ENCODE measurements at places on chromosomes 12 and 14.
A peak's percentile ranks its signal among the peaks of the same experiment; 100 is the strongest.

GRCh38 chr12:49541911-49542505 is 3.2 kb downstream of the KCNH3 start:
- no peaks in the 10 kb centered on the region for H3K36me3 ChIP-seq
- peaks cover 37% of the 10 kb centered on the region for H3K27me3 ChIP-seq
- H3K4me1 ChIP-seq: no peaks in the 10 kb centered on the region
- no peak for DNase-seq
- no peak overlapping the region for H3K27ac ChIP-seq

DNA sequence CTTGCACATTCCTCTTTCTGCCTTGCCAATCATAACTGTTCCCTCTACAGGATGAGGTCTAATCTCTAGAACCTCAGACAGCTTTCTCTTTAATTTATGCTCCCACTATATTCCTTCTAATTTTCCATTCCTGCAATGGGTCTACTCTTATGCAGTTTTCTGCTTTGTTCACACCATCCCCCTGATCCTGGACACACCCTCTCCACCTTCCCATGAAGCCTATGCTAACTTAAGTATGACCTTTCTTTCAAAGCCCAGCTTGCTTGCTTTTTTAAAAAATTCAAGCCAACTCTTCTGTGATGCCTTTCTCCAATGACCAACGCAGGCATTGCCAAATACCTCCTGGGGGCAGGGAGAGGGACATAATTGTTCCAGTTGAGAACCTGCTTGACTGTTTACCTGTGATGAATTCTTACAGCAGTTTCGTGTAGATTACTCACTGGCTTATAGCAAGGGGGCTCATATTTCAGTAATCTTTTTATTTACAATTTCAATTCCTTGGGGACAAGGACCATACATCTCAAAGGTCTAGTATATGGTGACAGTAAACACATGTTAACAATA is 7.8 kb downstream of the SLC38A1 start:
- no peak for DNase-seq
- no peaks in the 10 kb centered on the region for H3K27me3 ChIP-seq
- H3K36me3 ChIP-seq: no peaks in the 10 kb centered on the region
- H3K4me1 ChIP-seq: peaks cover 24% of the 10 kb centered on the region

GRCh38 chr14:38762426-38762825 is 340.6 kb downstream of the SEC23A start:
- DNase-seq: no peak
- no peaks in the 10 kb centered on the region for H3K36me3 ChIP-seq
- no peak overlapping the region for H3K27ac ChIP-seq

- H3K27ac ChIP-seq: no peak overlapping the region
- DNase-seq: no peak
- H3K27me3 ChIP-seq: no peaks in the 10 kb centered on the region
- H3K4me3 ChIP-seq: no peak overlapping the region
- no peaks in the 10 kb centered on the region for H3K36me3 ChIP-seq
- no peaks in the 10 kb centered on the region for H3K4me1 ChIP-seq
These were observed 579.4 kb downstream of the ALG10 start for GRCh38 chr12:34601689-34602088.

- H3K27ac ChIP-seq: no peak overlapping the region
- no peaks in the 10 kb centered on the region for H3K27me3 ChIP-seq
- no peaks in the 10 kb centered on the region for H3K36me3 ChIP-seq
- H3K4me1 ChIP-seq: peaks cover 13% of the 10 kb centered on the region
These were observed 15.0 kb upstream of the ORAI1 start for GRCh38 chr12:121611306-121611705.

DNA sequence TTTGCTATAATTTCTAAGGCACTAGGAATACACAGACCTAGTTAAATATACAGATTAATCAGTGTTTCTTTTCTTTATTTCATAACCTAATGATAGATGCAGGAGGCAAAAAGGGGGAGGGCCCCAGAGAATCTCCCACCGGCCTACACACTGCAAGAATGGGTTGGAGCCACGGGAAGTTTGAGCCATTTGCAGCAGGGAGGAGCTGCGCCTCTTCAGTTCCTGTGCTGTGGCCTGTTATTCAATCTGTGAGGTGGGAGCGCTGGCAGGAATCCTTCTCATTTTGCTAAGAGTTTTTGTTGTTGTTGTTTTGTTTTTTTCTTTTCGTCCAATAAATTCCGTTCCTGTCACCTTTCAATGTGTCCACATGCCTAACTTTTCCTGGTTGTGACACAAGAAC is 251.3 kb upstream of the RPL10L start:
- H3K4me3 ChIP-seq: no peak overlapping the region
- no peak overlapping the region for H3K27ac ChIP-seq
- H3K27me3 ChIP-seq: no peaks in the 10 kb centered on the region
- DNase-seq: no peak
- H3K36me3 ChIP-seq: no peaks in the 10 kb centered on the region
- H3K4me1 ChIP-seq: no peaks in the 10 kb centered on the region

GRCh38 chr12:264269-264668 is 1.6 kb upstream of the SLC6A13 start:
- no peak for DNase-seq
- no peak overlapping the region for H3K4me3 ChIP-seq
- peaks cover 21% of the 10 kb centered on the region for H3K4me1 ChIP-seq
- no peaks in the 10 kb centered on the region for H3K36me3 ChIP-seq
- H3K27ac ChIP-seq: no peak overlapping the region

- DNase-seq: no peak
- no peak overlapping the region for H3K4me3 ChIP-seq
- no peaks in the 10 kb centered on the region for H3K27me3 ChIP-seq
- peaks cover 4% of the 10 kb centered on the region for H3K4me1 ChIP-seq
- H3K36me3 ChIP-seq: no peaks in the 10 kb centered on the region
- H3K27ac ChIP-seq: no peak overlapping the region
These were observed 86.1 kb downstream of the MGAT4C start for GRCh38 chr12:86170051-86170450.

- no peak overlapping the region for H3K27ac ChIP-seq
- DNase-seq: no peak
- H3K4me3 ChIP-seq: no peak overlapping the region
- no peaks in the 10 kb centered on the region for H3K27me3 ChIP-seq
- peaks cover 16% of the 10 kb centered on the region for H3K4me1 ChIP-seq
These were observed 56.6 kb downstream of the ZFYVE21 start for GRCh38 chr14:103772078-103772712.

- peak; percentile 41 for DNase-seq
- no peaks in the 10 kb centered on the region for H3K27me3 ChIP-seq
- no peaks in the 10 kb centered on the region for H3K4me1 ChIP-seq
- H3K27ac ChIP-seq: no peak overlapping the region
- no peaks in the 10 kb centered on the region for H3K36me3 ChIP-seq
These were observed 41.2 kb downstream of the BEGAIN start for GRCh38 chr14:100546051-100546443.

- H3K4me3 ChIP-seq: no peak overlapping the region
- H3K4me1 ChIP-seq: peaks cover 11% of the 10 kb centered on the region
- no peak for DNase-seq
- H3K27me3 ChIP-seq: no peaks in the 10 kb centered on the region
These were observed 109.6 kb downstream of the TTLL5 start for GRCh38 chr14:75770635-75771034.

GRCh38 chr12:39105111-39105510 is 199.7 kb upstream of the CPNE8 start:
- DNase-seq: no peak
- no peaks in the 10 kb centered on the region for H3K27me3 ChIP-seq
- no peaks in the 10 kb centered on the region for H3K4me1 ChIP-seq
- no peak overlapping the region for H3K4me3 ChIP-seq
- no peaks in the 10 kb centered on the region for H3K36me3 ChIP-seq

DNA sequence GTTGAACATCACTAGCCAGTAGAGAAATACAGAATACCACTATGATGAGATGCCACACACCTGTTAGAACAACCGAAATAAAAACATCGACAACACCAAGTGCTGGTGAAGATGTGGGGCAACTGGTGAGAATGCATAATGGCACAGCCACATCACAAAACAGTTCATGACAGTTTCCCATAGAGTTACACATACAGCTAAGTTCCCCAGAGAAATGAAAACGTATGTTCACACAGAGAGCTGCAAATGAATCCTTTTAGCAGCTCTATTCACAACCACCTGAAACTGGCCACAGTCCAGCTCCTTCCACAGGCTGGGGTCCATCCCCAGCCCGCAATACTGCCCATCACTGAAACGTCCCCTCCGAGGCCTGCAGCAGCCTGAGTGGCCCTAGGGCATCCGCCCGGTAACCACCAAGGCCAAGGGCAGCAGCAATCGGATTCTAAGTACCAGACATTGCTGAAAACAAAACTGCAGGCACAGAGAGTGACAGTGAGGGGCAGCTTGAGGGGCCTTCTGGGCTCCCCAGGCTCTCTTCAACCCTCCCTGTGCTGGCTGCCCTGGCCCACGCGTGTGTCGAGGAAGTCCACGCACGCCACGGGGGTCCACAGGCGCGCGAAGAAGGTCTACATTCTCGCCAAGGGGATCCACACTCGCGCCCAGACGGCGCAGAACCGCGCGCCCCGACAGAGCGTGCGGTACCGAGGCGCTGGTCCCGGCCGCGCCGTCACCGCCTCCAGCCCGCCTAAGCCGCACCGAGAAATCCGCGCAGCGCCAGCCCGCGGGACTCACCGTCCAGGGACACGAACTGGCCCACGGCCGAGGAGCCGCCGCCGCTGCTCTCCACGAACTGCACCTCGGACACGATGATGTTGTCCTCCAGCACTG is 903 bp downstream of the BRF1 start:
- H3K27me3 ChIP-seq: no peaks in the 10 kb centered on the region
- H3K36me3 ChIP-seq: no peaks in the 10 kb centered on the region
- peak overlapping the region; percentile 93 for H3K4me3 ChIP-seq
- peaks cover 12% of the 10 kb centered on the region for H3K4me1 ChIP-seq

DNA sequence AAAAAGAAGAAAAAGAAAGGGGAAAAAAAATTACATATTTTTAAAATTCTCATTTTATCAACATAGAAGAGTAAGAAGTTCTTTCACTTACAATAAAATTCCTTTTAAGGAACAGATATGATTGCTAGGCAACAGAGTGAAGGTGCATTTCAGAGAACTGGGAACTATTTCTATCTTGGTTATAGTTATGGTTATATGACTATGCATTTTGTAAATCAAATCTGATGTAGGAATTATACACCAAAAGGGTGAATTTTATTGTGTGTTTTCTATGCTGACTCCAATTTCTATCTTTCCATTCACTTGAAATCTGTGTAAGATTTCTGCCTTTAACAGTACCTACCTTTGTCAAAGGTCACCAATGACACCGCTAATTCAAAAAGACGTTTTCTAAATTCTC is 50.1 kb downstream of the HNRNPC start:
- no peak overlapping the region for H3K27ac ChIP-seq
- no peak for DNase-seq
- no peaks in the 10 kb centered on the region for H3K27me3 ChIP-seq
- H3K36me3 ChIP-seq: peaks cover 30% of the 10 kb centered on the region

- no peak overlapping the region for H3K4me3 ChIP-seq
- H3K27ac ChIP-seq: no peak overlapping the region
- no peaks in the 10 kb centered on the region for H3K27me3 ChIP-seq
- H3K4me1 ChIP-seq: no peaks in the 10 kb centered on the region
- no peak for DNase-seq
These were observed 337.3 kb upstream of the TMPO start for GRCh38 chr12:98178126-98178525.

GRCh38 chr14:52852810-52853521 is 61.6 kb upstream of the GNPNAT1 start:
- no peak for DNase-seq
- peak overlapping the region; percentile 55 for H3K27ac ChIP-seq
- no peaks in the 10 kb centered on the region for H3K27me3 ChIP-seq

DNA sequence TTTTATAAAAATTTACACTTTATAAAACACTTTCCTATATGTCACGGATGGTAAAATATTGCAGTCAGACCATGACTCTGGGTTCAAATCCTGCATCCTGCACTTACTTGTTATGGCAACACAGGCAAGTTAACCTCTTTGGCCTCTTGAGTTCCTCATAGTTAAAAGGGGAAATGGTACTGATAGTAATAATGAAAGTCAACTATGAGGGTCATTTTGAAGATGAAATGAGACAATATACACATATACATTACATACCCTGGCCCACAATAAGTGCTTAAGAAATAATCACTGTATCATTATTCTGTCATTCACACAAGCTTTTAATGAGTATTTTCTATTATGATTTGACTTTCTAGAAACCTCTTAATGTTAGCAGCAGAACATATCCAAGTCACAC is 64.4 kb downstream of the C12orf42 start:
- no peaks in the 10 kb centered on the region for H3K36me3 ChIP-seq
- H3K4me1 ChIP-seq: no peaks in the 10 kb centered on the region
- no peak overlapping the region for H3K27ac ChIP-seq

- H3K27me3 ChIP-seq: no peaks in the 10 kb centered on the region
- H3K4me3 ChIP-seq: no peak overlapping the region
- peak; percentile 83 for DNase-seq
- H3K36me3 ChIP-seq: no peaks in the 10 kb centered on the region
These were observed 23.7 kb upstream of the DHRS4 start for GRCh38 chr14:23929822-23930294.

- H3K27me3 ChIP-seq: no peaks in the 10 kb centered on the region
- no peak overlapping the region for H3K4me3 ChIP-seq
- H3K27ac ChIP-seq: no peak overlapping the region
- H3K36me3 ChIP-seq: no peaks in the 10 kb centered on the region
- no peaks in the 10 kb centered on the region for H3K4me1 ChIP-seq
These were observed 41.4 kb downstream of the COX16 start for GRCh38 chr14:70317969-70318634.

DNA sequence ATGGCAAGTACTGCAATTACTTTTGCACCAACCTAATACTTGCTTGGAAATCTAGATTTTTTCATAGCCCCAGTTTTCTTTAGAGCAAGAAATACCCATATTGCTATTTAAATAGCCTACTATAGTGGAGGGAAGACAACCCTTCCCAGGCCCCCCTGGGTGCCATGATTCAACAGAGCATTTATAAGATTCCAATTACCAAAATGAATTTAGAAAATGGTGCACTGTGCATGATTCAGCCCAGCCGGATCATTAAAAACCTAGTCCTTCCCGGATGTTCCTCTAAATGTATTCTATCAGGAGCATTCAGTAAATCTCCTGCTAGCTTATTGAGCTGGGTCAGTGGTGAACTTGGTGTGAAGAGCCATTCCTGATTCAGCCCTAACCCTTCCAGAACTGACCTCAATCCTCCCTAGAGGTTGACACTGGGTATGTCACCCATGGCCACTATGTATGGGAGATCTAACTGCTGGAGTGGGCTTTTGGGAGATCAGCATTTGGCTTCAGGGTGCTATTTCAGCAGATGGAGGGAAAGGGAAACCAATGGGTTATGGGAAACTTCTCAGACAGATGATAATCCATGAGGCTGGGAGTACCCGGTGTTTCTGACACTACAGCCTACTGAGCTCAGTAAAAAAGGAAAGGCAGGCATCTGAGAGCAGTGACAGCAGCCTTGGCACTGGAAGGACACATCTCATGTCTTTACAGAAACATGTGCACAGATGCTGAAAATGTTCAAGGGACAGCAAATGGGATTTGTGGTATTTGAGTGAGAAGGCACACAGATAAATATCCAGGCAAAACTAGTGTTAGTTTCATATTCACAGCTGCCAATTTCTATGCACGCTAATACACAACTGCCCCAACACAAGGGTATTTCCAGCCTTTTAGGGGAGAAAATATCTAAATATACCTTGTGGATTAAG is 258.9 kb downstream of the DPF3 start:
- no peak overlapping the region for H3K4me3 ChIP-seq
- H3K36me3 ChIP-seq: no peaks in the 10 kb centered on the region
- no peak overlapping the region for H3K27ac ChIP-seq

- H3K4me1 ChIP-seq: peaks cover 5% of the 10 kb centered on the region
- peak; percentile 81 for DNase-seq
- no peak within 1 kb of the TSS for H3K27ac ChIP-seq
- no peaks in the 10 kb centered on the region for H3K36me3 ChIP-seq
- H3K27me3 ChIP-seq: no peaks in the 10 kb centered on the region
These were observed at the start of gene GLS2 for GRCh38 chr12:56488041-56488955. TSS of gene GLS2 (minus strand) at chr12:56488161. CDS start at chr12:56488118, 43 bp downstream.
